ENCODE measurements at places on chromosomes 6 and 20.

DNA sequence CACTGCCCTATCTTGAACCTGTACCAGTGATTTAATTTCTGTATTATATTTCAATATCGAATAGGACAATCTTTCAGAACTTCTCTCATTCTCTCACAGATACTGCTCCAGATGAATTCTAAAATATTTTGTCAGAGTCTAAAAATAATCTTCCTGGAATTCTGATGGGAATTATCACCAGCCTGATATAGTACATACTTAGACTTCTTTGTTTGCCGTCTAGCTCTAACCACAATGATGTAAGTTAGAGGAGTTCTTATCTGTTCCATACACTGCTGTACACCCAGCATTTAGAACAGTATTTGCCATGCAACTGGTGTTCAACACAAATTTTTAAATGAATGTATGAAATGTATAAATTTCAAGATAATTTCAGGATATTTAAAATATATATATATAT, 1.3 kb upstream of the HUS1B start:
- H3K4me3 ChIP-seq: no peak overlapping the region
- H3K36me3 ChIP-seq: peaks cover 23% of the 10 kb centered on the region
- DNase-seq: no peak
- no peaks in the 10 kb centered on the region for H3K27me3 ChIP-seq
- H3K4me1 ChIP-seq: peaks cover 26% of the 10 kb centered on the region
- H3K27ac ChIP-seq: no peak overlapping the region

DNA sequence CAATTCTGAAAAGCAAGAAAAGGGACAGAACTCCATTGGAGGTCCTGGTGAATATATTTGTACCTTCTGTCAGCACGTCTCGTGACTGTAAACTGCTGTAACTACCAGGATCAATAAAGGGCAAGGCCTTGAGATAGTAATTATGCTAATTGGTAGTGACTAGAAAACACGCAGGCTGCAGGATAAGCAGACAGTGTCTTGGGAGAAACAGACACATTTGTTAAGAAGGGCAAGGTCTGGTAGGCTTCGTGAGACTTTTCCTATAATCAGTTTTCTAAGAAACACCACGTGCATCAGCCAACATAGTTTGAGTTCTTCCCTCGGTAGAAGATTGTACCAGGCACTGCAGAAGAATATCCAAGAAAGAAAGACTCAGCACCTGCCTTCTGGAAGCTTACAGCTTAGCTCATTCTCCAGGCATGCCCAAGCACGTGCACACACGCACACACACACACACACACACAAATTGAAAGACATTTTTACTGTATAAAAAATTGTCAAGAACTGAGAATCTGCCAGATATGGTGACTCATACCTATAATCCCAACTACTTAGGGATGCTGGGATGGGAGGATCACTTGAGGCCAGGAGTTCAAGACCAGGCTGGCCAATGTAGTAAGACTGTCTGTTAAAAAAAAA, 167.0 kb upstream of the SASH1 start:
- no peak for DNase-seq
- peak overlapping the region; percentile 51 for H3K27ac ChIP-seq
- peaks cover 5% of the 10 kb centered on the region for H3K36me3 ChIP-seq
- H3K27me3 ChIP-seq: no peaks in the 10 kb centered on the region
- peaks cover 31% of the 10 kb centered on the region for H3K4me1 ChIP-seq
- no peak overlapping the region for H3K4me3 ChIP-seq

DNA sequence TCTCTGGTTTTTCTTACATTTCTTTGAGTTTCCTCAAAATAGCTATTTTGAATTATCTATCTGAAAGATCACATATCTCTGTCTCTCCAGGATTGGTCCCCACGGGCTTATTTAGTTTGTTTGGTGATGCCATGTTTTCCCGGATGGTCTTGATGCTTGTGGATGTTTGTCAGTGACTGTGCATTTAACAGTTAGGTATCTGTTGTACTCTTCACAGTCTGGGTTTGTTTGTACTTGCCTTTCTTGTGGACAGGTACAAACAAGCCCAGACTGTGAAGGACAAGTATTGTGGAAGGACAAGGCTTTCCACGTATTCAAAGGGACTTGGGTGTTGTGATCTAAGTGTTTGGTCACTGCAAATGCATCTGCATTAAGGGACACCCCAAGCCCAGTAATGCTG, 49.9 kb upstream of the TOP1 start:
- H3K4me3 ChIP-seq: no peak overlapping the region
- H3K27me3 ChIP-seq: peaks cover 19% of the 10 kb centered on the region
- H3K36me3 ChIP-seq: peaks cover 8% of the 10 kb centered on the region

DNA sequence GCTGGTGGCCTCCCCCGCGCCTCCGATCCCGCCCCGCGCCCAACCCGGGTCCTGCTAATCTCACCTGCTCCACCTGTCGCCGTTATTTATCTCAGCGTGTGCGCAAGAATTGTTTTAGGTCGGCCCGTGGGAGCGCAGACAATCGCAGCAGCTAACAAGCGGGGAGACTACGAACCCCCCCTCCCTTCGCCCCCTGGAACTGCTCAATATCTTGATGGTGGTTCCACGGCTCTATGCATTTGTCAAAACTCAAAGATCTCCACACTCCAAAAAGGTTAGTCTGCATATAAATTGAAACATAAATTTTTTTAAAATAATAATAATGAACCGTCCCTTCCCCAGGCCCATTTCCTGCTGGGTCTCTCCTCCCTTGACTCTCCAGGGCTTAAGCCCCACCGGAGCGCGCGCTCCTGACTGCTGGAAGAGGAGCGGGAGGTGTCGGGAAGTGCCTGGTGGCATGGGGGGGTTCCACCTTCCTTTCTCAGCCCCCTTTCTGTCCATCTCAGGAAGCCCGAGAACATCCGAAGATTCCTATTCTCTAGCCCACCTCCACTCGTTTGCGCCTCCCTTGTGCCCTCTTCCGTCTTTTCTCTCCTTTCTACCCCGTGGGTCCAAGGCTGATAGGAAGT, 1.6 kb upstream of the MDGA1 start:
- H3K27me3 ChIP-seq: peaks cover 50% of the 10 kb centered on the region
- H3K36me3 ChIP-seq: no peaks in the 10 kb centered on the region
- no peak overlapping the region for H3K27ac ChIP-seq
- DNase-seq: no peak

GRCh38 chr6:44869321-44869897, 458.7 kb upstream of the RUNX2 start:
- H3K36me3 ChIP-seq: peaks cover 8% of the 10 kb centered on the region
- H3K4me1 ChIP-seq: no peaks in the 10 kb centered on the region
- no peak for DNase-seq
- H3K27me3 ChIP-seq: no peaks in the 10 kb centered on the region

DNA sequence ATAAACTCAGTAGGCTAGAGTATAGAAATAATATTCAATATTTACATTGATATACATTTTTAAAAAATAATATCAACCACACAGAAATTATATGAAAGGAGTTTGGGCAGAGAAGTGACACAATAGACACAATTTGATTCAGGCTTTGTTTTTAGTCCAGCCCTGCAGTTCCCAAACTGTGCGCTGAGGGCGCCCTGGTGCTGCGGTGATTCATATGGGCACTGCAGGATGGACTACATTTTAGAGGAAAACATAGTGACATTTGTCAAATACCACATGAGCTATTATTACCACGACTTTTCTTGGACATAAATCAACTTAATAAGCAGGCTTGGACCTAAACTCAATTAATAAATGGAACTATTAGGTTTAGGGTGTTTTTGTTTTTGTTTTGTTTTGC, 364.3 kb upstream of the ID4 start:
- H3K27me3 ChIP-seq: no peaks in the 10 kb centered on the region
- no peak for DNase-seq

GRCh38 chr6:84758486-84758885, 5.9 kb downstream of the TBX18 start:
- peaks cover 96% of the 10 kb centered on the region for H3K27me3 ChIP-seq
- no peak overlapping the region for H3K4me3 ChIP-seq
- no peak overlapping the region for H3K27ac ChIP-seq
- DNase-seq: no peak
- peaks cover 4% of the 10 kb centered on the region for H3K4me1 ChIP-seq

GRCh38 chr6:154382740-154383139, 26.1 kb upstream of the IPCEF1 start:
- H3K27me3 ChIP-seq: no peaks in the 10 kb centered on the region
- no peak overlapping the region for H3K4me3 ChIP-seq
- H3K4me1 ChIP-seq: peaks cover 17% of the 10 kb centered on the region
- DNase-seq: no peak
- H3K27ac ChIP-seq: no peak overlapping the region

DNA sequence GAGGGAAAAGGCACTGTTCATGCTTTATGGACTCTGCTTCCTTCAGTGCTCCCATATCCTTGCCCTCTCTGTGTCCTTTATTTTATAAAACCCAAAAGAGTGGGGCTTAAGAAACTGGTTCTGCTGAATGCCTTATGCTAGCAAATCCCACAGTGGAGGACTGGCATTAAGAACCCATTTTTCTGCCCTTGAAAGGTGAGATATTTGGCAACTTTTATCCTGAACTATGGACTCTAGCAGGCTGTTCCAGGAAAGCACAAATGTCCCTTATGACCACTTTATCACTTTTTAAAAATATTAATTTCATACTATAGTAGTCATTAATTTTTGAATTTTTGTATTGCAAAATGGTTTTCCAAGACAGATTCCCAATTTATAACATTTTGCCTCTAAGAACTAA, 93.3 kb downstream of the ADAT2 start:
- H3K27ac ChIP-seq: no peak overlapping the region
- H3K36me3 ChIP-seq: peaks cover 8% of the 10 kb centered on the region
- no peak for DNase-seq
- H3K4me3 ChIP-seq: no peak overlapping the region
- H3K27me3 ChIP-seq: no peaks in the 10 kb centered on the region
